Breast epithelium (tissue), 4 donors: ENCODE measurements at places on chromosomes 1 and 21. TPM values are rescaled to one million over a fixed set of nuclear protein-coding genes. Genes with fewer than 3 reads are reported as not detected.
A peak's percentile ranks its signal among the peaks of the same experiment; 100 is the strongest.

The RGS21 gene
- not detected for total RNA-seq

DNA sequence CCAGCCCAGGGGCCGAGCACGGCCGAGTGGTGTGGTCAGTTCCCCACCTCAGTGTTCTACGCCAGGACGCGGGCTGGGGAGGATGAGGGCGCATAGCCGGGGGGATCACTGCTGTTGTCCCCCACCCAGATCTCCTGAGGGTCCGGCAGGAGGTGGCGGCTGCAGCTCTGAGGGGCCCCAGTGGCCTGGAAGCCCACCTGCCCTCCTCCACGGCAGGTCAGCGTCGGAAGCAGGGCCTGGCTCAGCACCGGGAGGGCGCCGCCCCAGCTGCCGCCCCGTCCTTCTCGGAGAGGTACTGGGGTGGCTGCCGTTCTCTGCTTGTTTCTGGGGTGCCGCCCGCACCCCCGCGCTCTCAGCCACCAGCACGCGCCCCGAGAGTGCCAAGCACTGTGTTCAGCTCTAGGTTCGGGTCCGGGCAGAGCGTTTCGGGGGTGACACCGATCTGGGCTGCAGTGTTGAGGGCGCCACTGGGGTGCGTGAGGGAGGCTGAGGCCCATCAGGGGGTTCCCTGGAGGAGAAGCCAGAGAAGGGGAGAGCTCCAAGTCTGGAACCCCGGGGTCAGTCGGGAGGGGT lies 17.4 kb downstream of the SAMD11 start:
- DNase-seq = no peak

The GREM2 gene
- total RNA-seq = 1.0 TPM

The OR2L8 gene
- 1.3 TPM for total RNA-seq

The AMPD1 gene
- 2.3 TPM for total RNA-seq

GRCh38 chr1:163055531-163055930 lies 13.6 kb upstream of the RGS4 start:
- DNase-seq = no peak

GRCh38 chr1:50271968-50272578 lies 151.2 kb downstream of the DMRTA2 start:
- DNase-seq = no peak

The HFM1 gene
- total RNA-seq = 4.6 TPM

DNA sequence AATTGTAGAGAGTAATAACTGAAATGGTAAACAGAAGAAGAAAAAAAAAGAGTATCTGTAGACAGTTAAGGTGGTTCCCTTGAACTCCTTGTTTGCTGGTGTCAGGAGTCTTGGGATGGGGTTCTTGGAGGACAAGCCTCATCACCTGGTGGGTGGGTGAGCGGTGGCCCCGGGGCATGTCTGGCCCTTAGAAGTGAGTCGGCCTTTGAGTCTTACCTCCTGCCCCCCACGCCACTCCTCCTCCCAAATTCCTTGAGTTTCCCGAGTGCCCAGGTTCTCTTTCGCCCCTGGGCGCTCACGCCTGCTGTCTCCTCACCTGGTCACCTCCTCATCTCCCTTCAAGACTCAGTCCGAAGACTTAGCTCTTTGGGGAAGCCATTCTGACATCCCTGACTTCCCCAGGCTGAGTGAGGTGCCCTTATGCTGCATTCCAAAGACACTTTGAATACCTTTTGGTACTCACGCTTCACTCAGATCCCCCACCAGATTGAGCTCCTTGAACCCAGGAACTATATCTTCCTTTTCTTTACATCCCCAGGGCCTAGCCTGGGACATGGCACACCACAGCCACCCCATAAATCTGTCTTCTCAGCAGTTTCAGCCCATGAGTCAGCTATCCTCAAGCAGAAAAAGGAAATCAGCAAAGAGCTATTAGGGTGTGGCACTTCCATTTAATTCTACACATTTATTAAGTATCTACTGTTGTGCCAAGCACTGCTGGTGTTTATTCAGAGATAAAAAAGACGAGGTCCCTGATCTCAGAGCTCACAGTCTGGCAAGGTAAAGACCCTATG lies 13.5 kb upstream of the IKBKE start:
- DNase-seq = no peak

- no peak for DNase-seq
Observed at GRCh38 chr1:78950826-78951225, 55.7 kb downstream of the ADGRL4 start.

- no peak for DNase-seq
Observed at GRCh38 chr21:43376478-43376882, 50.5 kb downstream of the SIK1 start.

The TDRD10 gene
- 5.6 TPM for total RNA-seq

DNA sequence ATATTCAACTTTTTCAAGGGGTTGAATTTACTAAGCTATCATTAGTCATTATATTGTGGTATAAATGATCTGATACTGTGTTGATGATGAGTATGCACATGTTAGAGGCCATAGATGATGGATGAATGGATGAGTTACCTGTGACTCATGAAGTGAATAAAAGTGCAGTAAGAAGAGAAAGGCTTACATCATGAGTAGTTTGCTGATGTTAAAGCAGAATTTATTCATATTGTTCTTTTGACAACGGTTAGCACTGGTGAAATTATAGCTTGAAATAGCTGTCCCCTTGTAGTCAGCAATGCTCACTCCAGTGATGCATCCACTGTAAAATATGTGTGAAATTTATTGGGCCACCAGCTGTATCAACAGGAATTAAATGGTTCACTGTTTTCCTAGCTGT lies 541.0 kb upstream of the ZRANB2 start:
- no peak for DNase-seq

The ADAM15 gene
- total RNA-seq = 97.8 TPM

The STYXL2 gene
- total RNA-seq = 0.33 TPM

- DNase-seq = no peak
Observed at GRCh38 chr21:37006486-37007291, at the start of gene RIPPLY3. Gene RIPPLY3 (plus strand): TSS chr21:37006702. CDS start chr21:37006773, 71 bp downstream.

The C1QA gene
- total RNA-seq = 355 TPM

DNA sequence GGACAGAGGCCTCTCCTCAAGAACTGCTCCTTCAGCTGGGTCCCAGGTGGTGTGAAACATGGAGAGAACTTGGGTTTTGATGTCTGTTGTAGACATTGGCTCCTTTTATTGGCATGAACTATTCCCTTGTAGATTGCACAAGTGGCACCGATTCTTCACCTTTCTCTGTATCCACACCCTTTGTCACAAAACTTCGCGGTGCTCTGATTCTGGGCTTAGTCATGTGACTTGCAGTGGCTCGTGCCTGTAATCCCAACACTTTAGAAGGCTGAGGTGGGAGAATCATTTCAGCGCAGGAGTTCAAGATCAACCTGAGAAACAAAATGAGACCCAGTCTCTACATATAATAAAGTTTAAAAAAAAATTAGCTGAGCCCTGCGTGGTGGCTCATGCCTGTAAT lies 42.5 kb upstream of the EYA3 start:
- DNase-seq = no peak

The GJC2 gene
- total RNA-seq = 1.3 TPM

The CCDC190 gene
- not detected for total RNA-seq

The MAD2L2 gene
- total RNA-seq = 31.8 TPM

DNA sequence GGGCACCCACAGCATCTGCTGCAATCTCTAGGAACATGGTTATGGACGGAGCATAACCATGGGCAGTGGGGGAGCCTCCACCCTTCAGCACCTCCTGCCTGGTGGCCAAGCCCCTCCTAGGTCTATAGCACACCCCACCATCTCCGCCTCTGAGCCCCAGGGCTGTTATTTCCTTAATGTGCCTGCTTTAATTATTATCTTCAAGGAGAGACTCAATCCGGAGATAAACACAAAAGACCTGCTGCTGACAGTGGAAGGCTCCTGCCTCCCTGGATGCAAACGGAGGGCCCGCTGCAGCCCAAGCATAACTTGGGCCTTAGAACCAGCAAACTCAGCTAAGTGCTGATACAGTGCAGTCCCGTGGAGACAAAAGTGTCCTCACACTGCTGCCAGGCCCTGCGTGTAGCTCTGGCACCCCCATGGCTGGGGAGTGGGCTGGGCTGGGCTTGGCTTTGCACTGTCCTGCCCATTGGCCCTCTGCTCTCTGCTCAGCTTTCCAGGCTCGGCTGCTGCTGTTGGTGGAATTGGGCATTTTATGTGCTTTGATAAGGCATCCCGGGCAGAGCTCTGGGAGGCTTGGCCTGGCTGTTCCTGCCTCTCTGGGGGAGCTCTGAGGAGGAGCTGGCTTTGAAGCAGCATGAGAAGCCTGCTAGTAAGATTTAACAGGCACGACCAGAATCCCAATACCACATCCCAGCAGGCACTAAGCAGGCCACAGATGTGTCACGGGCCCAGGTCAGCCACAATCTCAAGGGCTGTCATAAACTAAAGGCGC lies 620.2 kb downstream of the PTPRU start:
- DNase-seq = no peak

DNA sequence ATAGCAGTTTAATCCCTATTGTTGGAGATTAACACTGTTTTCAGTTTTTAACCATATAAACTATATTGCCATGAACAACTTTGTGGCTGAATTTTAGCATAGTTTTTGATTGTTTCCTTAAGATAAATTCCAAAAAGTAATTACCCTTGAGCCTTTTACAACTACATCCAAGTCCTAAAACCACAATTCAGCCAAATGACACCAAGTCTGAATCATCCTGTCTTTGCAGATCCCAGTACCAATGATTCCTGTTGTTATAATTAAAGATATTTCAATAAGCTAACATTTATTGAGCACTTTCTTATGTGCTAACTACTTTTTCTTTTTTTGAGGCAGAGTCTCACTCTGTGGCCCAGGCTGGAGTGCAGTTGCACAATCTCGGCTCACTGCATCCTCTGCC lies 35.6 kb downstream of the IL23R start:
- DNase-seq = no peak

The TMEM183A gene
- total RNA-seq = 113 TPM

The TMEM82 gene
- total RNA-seq = not detected

The KCNN3 gene
- total RNA-seq = 1.6 TPM

The C1orf115 gene
- 44.6 TPM for total RNA-seq

DNA sequence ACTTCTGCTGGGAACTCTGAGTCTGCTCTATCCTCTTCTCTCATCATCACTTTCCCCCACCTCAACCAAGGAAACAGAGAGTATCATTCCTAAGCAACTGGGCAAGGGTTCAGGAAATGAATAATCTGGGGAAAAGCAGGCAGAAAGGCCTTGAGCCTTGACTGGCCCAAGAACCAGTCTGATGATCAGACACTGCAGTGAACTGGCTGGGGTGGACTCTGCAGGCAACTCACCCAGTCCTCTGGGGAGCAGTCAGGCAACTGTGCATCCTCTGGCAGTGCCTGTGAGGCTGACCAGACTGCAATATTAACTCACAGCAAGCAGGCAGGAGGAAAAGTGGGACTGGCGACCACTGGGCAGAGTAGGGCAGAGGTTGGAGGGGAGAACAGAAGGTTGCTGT lies 991 bp downstream of the ANKRD35 start:
- no peak for DNase-seq

DNA sequence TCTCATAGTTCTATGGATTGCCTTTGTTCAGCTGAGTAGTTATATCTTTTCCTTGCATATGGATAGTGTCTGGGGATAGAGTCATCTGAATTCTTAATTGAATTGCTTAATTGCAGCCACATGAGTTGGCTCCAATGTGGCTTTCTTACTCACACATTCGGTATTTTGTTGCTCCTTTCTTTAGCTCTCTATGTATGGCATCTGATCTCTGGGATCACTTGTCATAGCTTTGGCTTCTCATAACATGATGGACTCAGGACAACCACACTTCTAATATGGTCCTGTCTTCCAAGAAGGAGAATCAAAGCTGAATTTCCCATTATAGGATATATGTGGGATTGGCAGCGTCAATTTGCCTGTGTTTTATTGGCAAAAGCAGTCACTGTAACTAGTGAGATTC lies 716.2 kb downstream of the NCAM2 start:
- no peak for DNase-seq

The RAD54L gene
- not detected for total RNA-seq

DNA sequence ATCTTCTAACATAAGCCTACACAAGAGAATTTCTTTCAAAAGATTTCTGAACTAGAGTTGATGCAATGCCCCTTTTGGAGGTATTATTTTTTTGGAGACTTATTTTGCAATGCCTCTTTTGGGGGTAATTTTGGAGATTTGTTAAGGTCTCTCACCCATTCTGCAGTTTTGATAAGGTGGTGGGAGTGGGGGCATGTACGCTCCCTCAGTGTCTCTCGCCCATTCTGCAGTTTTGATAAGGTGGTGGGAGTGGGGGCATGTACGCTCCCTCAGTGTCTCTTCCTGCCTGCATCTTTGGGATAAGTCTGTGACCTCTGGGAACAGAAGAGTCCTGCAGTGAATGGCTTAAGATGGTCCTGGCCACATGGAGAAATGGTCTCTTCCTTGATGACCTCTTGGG lies 312.2 kb downstream of the ZP4 start:
- no peak for DNase-seq

The UBE2U gene
- total RNA-seq = not detected

DNA sequence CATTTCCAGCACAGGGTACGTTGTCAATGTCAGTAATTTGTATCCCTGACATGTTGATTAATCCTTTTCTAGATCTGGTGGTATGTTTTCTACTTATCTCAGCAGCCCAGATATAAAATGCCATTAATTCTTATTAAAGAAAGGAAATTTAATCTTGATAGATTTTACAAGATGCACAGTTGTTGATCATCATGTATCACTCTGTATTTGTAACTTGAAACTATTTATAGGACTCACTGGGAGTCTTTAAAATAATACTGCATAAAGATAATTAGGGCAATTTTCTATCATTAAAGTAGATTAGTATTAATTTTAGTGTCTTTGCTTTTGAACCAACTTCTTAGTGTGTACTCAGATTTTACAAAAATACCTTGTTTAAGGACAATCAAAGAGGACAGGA lies 84.9 kb downstream of the GREM2 start:
- no peak for DNase-seq

The LCE6A gene
- total RNA-seq = not detected

The RGS8 gene
- not detected for total RNA-seq

The PGLYRP4 gene
- total RNA-seq = not detected

The KMO gene
- total RNA-seq = 1.9 TPM

GRCh38 chr21:45392573-45392971 lies 12.4 kb upstream of the COL18A1 start:
- no peak for DNase-seq

The PDPN gene
- 29.2 TPM for total RNA-seq

- peak; percentile 27 for DNase-seq
Observed at GRCh38 chr21:17612023-17612564, 607 bp downstream of the BTG3 start.

DNA sequence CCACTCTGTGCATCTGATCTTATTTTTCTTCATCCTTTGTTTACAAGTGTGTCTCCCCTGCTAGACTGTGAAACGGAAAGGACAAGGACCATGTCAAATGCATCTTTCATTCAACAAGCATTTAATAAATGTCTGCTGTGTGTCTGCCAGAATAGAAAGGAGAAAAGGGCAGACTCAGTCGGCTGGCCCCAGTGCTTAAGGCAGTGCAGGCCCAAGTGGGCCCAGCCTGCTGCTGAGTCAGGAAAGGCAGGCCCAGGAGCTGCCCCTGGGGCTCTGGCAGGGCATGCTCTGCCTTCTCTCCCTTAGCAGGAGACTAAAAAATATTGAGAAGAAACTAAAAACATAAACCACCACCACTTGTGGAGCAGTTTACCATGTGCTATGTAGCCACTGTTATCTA lies 38.1 kb downstream of the PLEKHA6 start:
- DNase-seq = no peak

The SLC9C2 gene
- total RNA-seq = not detected

The ZNF648 gene
- total RNA-seq = 3.3 TPM
